Type B pancreatic cell (in vitro differentiated cells): ENCODE measurements at places on chromosomes 2 and 18.
A peak's percentile ranks its signal among the peaks of the same experiment; 100 is the strongest.

DNA sequence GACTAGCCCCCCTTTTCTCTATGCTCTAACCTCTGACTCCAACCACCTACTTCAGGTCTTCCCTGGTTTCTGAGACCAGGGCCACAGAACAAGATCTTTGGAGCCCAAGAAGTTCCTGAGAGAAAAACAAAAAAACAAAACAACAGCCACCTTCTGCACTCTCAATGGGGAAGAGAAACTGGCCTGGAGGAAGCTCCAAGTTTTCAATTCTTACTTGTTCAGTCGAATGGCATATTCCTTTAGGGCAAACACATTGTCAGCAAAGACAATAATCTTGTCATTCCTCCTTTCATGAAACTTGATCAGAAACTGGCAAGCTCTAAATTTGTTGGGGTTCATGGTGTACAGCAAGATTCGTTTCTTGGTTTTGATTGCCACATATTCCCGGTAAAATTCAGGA lies 15.0 kb downstream of the ERCC3 start:
- peaks cover 30% of the 10 kb centered on the region for H3K36me3 ChIP-seq
- H3K27me3 ChIP-seq, result no peaks in the 10 kb centered on the region
- H3K27ac ChIP-seq, result no peak overlapping the region
- no peak overlapping the region for H3K4me3 ChIP-seq
- DNase-seq, result no peak
- H3K4me1 ChIP-seq, result no peaks in the 10 kb centered on the region

DNA sequence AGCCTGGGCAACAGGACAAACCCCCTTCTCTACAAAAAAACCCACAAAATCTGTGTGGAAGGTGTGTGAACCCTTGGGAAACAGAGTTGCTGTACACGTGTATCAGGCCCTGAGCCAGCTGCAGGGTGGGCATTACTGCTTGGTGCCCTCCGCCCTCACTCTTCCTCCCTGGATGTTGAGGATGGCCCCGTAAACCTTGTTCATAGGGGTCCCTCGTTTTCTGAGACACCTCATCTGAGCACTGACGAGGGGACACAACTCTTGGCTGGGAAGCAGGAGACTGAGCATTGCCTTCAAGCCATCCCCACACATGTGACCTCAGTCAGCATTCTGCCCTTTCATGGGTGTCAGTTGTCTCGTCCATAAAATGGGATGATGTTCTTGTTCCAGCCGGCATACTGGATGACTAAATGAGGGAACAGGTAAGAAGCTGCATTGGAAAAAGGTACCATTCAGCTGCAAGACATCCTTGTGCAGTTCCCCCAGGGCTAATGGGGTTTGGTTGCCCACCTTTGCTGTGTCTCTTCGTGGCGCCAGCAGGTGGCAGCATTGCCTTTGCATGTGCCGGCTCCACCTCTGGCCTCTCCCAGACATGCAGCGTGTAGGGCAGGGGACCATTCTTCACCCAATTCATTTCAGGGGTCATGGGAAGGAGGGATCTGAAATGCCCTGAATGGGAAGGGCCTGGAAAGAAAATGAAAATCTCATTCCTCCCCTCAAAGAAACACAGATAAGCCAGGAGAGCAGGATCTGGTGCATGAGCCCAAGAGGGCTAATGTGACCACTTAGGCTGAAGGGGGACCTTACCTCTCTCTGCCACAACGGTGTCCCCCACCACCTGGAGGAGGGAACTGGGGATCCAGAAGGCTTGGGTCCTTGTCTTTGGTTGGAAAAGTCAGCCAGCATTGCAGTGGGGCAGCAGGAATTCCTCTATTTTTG lies 36.4 kb upstream of the HAAO start:
- peak overlapping the region; percentile 29 for H3K27ac ChIP-seq
- peaks cover 2% of the 10 kb centered on the region for H3K27me3 ChIP-seq
- H3K36me3 ChIP-seq, result no peaks in the 10 kb centered on the region
- peak; percentile 83 for DNase-seq

DNA sequence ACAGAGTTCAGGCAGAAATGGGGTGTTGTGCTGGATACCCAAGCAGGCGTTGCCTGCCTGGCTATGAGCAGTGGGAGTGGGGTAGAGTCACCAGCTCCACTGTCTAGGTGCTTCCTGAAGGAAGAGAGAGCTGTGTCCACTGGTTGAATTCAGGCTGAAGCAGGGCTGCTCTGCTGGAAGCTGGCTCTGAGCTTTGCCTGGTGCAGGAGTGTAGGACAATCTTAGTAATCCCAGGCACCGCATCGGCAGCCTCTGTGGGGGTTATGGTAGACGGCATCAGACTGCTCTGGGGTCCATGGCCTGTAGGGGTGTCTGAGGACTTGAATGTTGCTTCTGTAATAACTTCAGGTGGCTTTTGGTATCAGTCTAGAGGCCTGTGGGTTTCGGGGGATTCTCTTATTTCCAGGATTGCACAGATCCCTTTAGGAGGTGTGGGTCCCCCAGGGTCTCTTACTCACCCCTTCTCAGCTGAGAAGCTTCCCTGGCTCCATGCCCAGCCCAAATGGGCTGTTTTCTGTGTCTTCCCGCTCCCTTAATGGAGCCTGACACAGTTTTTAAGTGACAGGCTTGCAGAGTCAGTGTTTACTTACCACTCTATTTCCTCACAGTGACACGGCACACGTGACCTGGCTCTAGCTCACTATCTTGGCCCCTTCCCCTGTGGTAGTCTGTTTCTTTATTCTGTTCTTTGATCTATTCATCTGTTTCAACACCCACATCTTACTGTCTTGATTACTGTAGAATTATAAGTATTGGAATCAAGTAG lies 644.3 kb downstream of the CBLN2 start:
- no peaks in the 10 kb centered on the region for H3K36me3 ChIP-seq
- H3K4me1 ChIP-seq, result no peaks in the 10 kb centered on the region
- H3K4me3 ChIP-seq, result no peak overlapping the region
- no peaks in the 10 kb centered on the region for H3K27me3 ChIP-seq

DNA sequence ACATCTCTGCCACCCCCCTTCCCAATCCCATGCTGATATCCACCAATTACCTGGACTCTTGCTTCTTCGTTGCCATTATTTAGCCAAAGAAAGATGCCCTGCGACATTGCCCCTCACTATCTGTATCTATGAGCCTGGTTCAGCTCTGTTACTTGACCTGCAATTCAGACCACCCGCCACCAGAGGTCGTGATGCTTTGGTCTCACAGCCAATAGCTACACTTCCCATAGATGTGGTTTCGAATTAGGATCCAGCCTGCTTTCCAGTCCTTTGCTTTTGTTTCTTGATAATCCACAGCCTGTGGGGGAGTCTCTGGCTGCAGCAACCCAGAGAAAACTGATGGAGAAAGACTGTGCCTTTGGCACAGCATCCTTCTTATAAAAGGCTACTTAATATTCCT lies 239.4 kb downstream of the KLHL29 start:
- peaks cover 57% of the 10 kb centered on the region for H3K4me1 ChIP-seq
- peaks cover 13% of the 10 kb centered on the region for H3K36me3 ChIP-seq
- no peak overlapping the region for H3K27ac ChIP-seq
- H3K4me3 ChIP-seq, result no peak overlapping the region
- DNase-seq, result no peak
- no peaks in the 10 kb centered on the region for H3K27me3 ChIP-seq

DNA sequence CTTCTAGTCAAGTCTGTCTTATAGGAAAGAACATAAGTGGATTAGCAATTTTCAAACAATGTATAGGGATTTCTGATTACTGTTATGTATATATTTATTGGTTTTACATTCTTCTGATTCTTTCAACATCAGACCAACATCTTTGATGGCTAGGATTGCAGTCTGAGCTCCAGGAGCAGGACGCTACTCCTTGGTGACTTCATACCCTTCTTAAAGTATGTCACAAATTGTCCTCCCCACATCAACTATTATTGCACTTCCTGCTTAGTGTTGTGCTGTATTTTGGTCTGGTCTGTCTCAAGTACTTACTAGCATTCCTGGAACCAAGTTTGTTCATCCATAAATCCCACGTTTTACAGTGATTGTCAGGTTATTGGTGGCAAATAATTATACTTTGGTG lies 49.0 kb downstream of the MAP2 start:
- DNase-seq, result no peak
- H3K4me1 ChIP-seq, result peaks cover 35% of the 10 kb centered on the region
- peaks cover 4% of the 10 kb centered on the region for H3K36me3 ChIP-seq
- peaks cover 3% of the 10 kb centered on the region for H3K27me3 ChIP-seq

- H3K4me1 ChIP-seq, result peaks cover 14% of the 10 kb centered on the region
- DNase-seq, result no peak
- peaks cover 6% of the 10 kb centered on the region for H3K27me3 ChIP-seq
- no peak overlapping the region for H3K27ac ChIP-seq
Measured at GRCh38 chr2:78978340-78978739, 47.2 kb upstream of the REG3G start.

GRCh38 chr18:67250776-67251424 lies 265.6 kb downstream of the DSEL start:
- peaks cover 3% of the 10 kb centered on the region for H3K27me3 ChIP-seq
- no peak for DNase-seq
- no peaks in the 10 kb centered on the region for H3K4me1 ChIP-seq

- H3K36me3 ChIP-seq, result peaks cover 46% of the 10 kb centered on the region
- peak overlapping the region; percentile 21 for H3K27ac ChIP-seq
- H3K4me1 ChIP-seq, result peaks cover 42% of the 10 kb centered on the region
- H3K27me3 ChIP-seq, result no peaks in the 10 kb centered on the region
- no peak overlapping the region for H3K4me3 ChIP-seq
Measured at GRCh38 chr2:54595161-54595803, 128.2 kb upstream of the EML6 start.

DNA sequence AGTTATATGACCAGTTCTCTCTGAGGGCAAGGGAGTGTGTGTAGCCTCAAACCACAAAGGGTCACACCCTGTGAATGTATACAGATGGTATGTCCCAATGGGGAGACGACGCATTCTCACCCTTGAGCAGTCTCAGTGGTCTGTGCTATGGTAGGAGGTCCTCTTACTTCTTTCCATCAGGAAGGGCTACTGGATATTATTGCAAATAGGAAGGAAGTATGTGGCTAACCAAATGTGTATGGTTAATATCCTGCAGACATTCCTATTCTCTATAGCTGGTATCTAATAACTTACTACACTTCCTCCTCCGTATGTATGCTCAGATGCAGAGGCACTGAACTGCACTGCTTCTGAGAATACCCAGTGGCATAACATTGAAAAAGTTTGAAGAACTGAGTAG lies 306.7 kb upstream of the CCDC68 start:
- no peak for DNase-seq
- peaks cover 45% of the 10 kb centered on the region for H3K4me1 ChIP-seq
- peaks cover 51% of the 10 kb centered on the region for H3K36me3 ChIP-seq
- H3K27me3 ChIP-seq, result no peaks in the 10 kb centered on the region

- no peaks in the 10 kb centered on the region for H3K36me3 ChIP-seq
- H3K4me3 ChIP-seq, result no peak overlapping the region
- H3K27ac ChIP-seq, result no peak overlapping the region
- DNase-seq, result no peak
- H3K4me1 ChIP-seq, result no peaks in the 10 kb centered on the region
Measured at GRCh38 chr2:173547499-173547898, 192.8 kb downstream of the CDCA7 start.

DNA sequence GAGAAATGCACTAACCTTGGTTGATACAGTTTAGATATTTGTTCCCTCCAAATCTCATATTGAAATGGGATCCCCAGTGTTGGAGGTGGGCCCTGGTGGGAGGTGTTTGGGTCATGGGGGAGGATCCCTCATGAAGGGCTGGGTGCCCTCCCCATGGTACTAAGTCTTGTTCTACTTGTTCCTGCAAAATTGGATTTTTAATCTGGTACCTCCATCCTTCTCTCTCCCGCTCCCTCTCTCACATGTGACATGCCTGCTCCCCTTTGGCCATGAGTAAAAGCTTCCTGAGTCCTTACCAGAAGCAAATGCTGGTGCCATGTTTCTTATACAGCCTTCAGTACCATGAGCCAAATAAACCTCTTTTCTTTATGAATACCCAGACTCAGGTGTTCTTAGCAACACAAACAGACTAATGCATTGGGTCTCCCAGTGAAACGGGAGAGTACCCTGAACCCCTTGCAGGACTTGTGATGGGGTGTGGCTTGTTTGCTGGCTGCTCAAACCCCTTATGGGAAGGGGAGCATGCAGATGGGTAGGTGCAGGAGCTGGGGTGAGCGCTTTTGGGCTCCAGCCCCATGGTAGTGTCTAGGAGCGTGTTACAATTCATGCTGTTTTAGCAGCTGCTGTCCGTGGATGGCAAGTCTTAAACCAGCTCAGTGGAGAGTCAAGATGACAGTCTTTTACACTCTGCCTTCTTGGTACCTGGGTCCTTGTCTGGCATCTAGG lies 27.2 kb downstream of the FAHD2B start:
- H3K36me3 ChIP-seq, result no peaks in the 10 kb centered on the region
- H3K27ac ChIP-seq, result no peak overlapping the region
- H3K27me3 ChIP-seq, result peaks cover 16% of the 10 kb centered on the region
- H3K4me1 ChIP-seq, result no peaks in the 10 kb centered on the region
- no peak for DNase-seq
- H3K4me3 ChIP-seq, result no peak overlapping the region

DNA sequence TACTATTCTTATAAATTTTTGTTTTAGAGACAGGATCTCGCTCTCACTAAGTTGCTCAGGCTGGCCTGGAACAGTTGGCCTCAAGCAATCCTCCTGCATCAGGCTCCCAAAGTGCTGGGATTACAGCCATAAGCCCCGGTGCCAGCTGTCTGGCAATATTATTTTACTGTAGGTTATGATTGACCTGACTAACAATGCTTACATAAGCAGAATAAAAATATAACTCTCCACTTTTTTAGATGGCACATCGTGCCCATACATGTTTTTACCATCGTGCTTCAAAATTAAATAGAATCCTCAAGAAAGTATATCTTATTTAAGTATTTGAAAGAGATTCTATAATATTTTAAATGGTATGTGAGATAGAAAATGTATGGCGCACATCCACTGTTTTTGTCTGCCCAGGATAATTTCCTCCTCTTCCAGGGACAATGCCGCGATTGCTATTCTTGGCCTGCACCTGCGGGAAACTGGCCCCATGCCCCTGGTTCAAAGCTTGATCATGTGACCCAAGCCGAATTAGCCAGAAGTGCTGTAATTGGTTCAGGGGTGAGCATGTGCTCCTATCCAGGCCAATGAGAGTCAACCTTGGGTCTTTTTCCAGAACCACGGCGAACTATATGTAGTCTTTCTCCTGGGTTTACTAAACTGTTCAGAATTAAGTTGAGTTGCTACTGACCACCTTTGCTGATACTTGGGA lies 38.3 kb upstream of the GREB1L start:
- H3K4me1 ChIP-seq, result peaks cover 4% of the 10 kb centered on the region
- H3K36me3 ChIP-seq, result no peaks in the 10 kb centered on the region
- no peak overlapping the region for H3K27ac ChIP-seq
- H3K27me3 ChIP-seq, result no peaks in the 10 kb centered on the region
- no peak for DNase-seq
- H3K4me3 ChIP-seq, result no peak overlapping the region
